ENCODE measurements at places on chromosomes 2 and 18. TPM values are rescaled to one million over a fixed set of nuclear protein-coding genes. Genes with fewer than 3 reads are reported as not detected.

GRCh38 chr2:206287197-206287596, 12.7 kb downstream of the ZDBF2 start:
- no peak overlapping the region for H3K27ac ChIP-seq
- no peaks in the 10 kb centered on the region for H3K4me1 ChIP-seq
- H3K36me3 ChIP-seq, result peaks cover 8% of the 10 kb centered on the region
- DNase-seq, result no peak

DNA sequence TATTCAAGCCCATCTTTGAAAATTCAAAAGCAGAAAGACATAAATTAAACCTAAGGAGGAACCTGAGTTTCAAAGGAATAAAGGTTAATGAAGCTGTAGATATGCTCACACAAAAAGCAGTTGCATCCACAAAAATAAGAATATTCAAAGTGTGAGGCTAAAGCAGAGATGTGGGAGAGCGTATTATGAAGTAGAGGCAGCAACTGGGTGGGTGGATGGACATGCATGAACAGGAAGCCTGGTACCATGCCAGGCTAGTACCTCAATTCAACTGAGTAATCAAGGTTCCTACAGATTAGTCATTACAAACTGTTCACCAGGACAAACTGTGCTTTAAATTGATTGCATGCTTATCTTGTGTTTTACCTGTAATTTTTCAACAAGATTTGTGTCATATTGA, 330.0 kb upstream of the PKDCC start:
- no peaks in the 10 kb centered on the region for H3K27me3 ChIP-seq
- H3K4me1 ChIP-seq, result peaks cover 17% of the 10 kb centered on the region

GRCh38 chr2:98301469-98301868, 44.8 kb upstream of the CNGA3 start:
- H3K4me1 ChIP-seq, result no peaks in the 10 kb centered on the region
- no peaks in the 10 kb centered on the region for H3K36me3 ChIP-seq

- no peaks in the 10 kb centered on the region for H3K4me1 ChIP-seq
- no peak for DNase-seq
- peaks cover 8% of the 10 kb centered on the region for H3K27me3 ChIP-seq
- H3K27ac ChIP-seq, result no peak overlapping the region
These were observed 157.0 kb upstream of the SERPINE2 start for GRCh38 chr2:224195925-224196571.

Gene OTX1
- not detected for polyA plus RNA-seq

Gene C2orf66
- polyA plus RNA-seq, result not detected

DNA sequence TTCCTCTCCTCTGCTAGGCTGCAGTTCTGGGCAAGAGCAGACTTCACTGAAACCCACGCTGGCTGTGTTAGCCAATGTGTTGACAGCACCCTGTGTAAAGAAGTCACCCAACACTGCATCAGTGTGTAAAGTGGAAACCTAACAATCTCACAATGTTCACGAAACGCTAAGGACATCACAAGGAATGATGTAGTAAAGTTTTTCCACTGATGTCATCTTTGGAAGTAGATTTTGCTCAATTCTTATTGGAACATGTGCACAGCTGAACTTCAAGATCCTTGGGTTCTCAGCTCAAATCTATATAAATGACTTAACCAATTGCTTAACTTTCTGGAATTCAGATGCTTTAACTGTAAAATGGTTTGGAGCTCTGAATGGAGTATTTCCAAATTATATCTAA, 1112.5 kb downstream of the TSN start:
- H3K27me3 ChIP-seq, result no peaks in the 10 kb centered on the region
- H3K27ac ChIP-seq, result no peak overlapping the region
- DNase-seq, result no peak
- no peaks in the 10 kb centered on the region for H3K36me3 ChIP-seq
- H3K4me1 ChIP-seq, result no peaks in the 10 kb centered on the region
- no peak overlapping the region for H3K4me3 ChIP-seq

GRCh38 chr2:40955635-40956034, 503.7 kb upstream of the SLC8A1 start:
- H3K4me3 ChIP-seq, result no peak overlapping the region
- H3K27ac ChIP-seq, result no peak overlapping the region
- no peaks in the 10 kb centered on the region for H3K4me1 ChIP-seq

Data from immature natural killer cell (primary cell).